ENCODE measurements at places on chromosomes 12 and 14.

DNA sequence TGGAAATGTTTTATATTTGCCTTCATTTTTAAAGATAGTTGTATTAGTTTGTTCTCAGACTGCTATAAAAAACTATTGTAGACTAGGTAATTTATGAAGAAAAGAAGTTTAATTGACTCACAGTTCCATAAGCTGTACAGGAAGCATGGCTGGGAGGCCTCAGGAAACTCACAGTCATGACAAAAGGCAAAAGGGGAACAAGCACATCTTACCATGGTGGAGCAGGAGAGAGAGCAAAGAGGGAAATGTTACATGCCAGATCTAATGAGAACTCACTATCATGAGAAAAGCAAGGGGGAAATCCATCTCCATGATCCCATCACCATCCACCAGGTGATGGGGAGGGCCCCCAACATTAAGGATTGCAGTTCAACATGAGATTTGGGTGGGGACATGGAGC lies 35.5 kb upstream of the UNC79 start:
- DNase-seq: no peak

DNA sequence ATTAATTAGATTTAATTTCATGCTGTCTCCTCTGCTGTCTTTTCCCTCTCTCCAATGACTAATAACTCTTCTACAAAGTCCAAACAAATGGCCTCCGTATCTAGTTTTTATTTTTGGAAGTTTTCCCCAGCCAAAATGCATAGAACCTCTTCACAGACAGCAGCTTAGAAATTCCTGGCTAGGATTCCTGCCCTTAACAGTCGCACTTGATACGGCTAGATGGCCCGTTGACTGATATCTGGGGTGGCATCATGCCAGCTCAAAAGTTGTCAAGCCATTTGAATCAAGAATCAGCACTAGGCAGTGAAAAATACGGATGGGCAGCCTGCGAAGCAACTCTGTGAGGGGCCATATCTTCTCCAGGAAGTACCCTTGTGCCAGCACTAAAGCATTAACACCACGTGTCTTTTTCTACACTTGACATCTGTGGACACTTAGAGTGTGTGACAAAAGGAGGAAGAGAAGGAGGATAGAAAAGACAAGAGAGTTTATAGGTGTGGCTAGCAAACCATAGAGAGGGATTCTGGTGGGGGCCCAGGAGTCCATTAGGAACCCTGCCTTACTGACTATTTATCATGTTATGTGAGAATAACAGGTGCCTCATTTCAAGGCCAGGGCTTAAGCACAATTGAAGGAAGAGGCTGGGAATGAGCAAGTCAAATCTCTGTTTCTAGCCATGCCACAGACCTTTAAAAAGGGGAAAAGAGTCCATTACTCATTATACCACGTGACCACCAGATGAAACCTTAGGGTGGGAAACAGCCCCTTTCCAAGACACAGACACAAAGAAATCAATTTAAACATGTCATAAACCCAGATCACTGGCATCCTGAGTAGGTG lies 39.2 kb upstream of the KRR1 start:
- DNase-seq: no peak

DNA sequence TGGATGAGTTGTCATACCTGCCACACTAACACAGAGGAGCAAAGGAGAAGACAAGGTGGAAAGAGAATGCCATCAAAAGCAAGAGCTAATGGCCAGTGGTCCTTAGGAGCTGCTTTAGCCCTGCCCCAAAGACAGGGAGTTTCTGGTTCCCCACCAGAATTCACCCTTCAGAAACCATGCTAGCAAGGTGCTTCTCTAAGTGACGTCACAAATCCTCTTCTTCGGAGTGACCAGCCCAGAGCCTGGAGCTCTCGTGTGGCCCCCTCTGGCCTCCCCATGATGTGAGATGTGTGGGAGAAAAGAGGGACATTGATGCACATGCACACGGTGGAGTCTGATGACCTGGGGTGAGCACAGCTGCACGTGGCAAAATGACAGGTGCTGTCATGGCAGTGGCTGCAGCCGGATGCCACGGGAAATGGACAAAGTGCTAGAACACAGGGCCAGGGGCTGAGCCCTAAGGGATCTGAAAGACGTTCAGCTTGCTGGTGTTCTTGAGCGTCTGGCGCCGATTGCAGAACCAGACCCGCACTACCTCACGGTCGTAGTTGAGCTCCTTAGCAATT lies 16.9 kb upstream of the TFCP2 start:
- DNase-seq: no peak

DNA sequence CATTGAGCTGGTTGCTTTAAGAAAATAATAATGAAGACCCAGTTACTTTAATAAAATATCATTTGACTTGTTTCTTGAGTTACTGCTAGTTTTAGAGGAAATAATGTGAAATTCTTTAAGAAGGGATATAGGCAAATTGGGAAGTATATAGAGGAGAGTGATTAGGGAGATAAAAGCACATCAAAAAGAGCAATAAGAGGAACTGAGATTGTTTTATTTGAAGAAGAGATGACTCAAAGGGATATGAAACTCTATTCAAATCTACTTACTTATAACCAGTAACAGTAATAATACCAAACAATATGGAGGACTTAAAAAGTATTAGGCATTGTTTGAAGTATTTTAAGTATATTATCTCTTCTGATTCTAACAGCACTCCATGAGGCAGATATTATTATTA lies 37.1 kb downstream of the LRRK2 start:
- DNase-seq: no peak

DNA sequence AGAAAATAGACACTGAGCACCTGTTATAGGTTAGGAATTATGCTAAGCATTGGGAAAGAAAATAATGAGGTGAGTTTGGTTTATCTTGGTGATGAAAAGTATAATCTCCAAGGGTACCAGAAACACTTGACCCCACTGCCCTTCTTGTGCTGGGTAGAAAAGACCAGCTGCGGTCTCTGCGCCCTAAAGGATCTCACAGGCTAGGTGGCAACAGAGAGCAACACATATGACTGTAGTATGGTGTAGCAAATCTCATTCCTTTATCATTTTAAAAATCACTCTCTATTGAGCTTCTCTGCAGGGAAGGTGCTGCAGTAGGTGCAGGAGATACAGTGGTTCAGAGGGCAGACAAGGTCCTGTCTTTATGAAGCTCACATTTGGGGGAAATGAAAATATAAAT lies 26.1 kb downstream of the NRXN3 start:
- DNase-seq: no peak

GRCh38 chr14:34228650-34228976 lies 233.4 kb downstream of the SPTSSA start:
- DNase-seq: peak; percentile 36

- DNase-seq: no peak
Observed at GRCh38 chr14:94157197-94157596, 16.9 kb upstream of the PPP4R4 start.

DNA sequence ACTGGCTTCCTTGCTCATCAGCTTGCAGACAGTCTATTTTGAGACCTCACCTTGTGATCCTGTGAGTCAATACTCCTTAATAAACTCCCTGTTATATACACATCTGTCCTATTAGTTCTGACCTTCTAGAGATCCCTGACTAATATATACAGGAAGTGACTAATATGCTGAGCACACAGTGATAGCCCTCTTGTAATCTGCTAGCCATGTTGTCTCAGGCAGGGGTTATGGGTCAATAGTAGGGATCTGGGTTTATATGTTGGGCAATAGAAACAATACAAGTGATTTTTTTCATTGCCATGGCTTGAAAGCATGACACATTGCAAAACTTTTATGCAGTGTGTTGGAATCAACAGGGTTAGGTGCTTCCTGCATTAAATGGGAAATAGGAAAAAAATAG lies 562.2 kb downstream of the GALC start:
- DNase-seq: no peak

DNA sequence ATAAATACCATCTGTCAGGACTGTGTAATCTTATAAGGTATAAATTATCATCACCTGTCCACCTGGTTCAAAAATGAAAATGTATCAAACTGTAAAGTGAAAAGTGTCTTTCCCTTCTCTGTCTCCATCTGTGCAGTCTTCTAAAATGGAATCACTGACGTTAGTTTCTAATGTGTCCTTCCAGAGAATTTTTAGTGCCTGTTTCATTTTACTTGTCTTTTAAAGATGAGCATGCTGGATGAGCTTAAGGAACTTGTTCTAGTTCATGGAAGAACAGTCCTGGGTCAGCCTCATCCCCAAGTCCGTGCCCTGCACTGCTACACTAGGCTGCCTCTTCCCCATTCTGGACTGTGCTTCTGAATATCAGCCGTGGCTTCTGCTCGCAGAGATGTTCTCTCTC lies 5.4 kb upstream of the NT5DC3 start:
- no peak for DNase-seq

GRCh38 chr14:36818794-36819384 lies 157.2 kb downstream of the PAX9 start:
- no peak for DNase-seq
